ENCODE measurements at places on chromosomes 5 and 9.

GRCh38 chr5:51278539-51278938 is 104.7 kb upstream of the ISL1 start:
- DNase-seq = no peak

DNA sequence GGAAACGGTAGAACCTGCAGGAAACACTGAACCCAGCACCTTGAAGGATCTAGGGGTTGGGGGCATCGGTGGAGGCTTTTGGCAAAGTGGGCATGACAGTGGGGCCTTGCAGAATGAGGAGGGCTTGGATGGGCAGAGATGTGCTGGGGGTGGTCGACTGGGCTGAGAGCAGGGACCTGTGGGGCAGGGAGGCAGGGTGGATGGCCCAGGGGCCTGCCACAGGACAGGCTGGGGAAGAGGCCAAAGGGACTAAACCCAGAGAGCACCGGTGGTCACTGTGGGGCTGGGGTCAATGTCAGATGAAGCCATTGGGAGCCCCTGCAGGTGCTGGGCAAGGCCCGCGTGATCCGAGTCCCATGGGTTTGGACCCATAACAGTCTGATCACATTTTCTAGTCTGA is 175.3 kb downstream of the DAB2IP start:
- no peak for DNase-seq

DNA sequence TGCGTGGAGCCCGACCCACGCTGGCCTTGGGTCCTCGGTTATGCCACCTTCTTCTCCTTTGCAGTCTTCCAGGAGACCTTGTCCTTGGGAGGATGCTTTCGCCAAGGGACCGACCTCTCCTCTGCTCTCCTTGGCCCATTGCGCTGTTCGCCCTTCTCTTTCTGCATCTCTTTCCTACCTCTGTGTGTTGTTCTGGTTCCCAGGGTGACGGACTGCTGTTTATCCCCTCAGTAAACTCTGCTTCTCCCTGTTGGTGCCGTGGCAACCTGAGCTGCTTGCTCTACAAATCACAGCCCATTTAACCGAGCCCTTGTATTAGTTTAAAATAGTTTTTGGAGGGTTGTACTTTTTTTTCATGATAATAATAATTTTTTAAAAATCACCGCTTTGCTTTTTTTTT is 97.9 kb downstream of the DAPK1 start:
- DNase-seq = no peak

- no peak for DNase-seq
These were observed 38.5 kb downstream of the TLE1 start for GRCh38 chr9:81650586-81651515.

DNA sequence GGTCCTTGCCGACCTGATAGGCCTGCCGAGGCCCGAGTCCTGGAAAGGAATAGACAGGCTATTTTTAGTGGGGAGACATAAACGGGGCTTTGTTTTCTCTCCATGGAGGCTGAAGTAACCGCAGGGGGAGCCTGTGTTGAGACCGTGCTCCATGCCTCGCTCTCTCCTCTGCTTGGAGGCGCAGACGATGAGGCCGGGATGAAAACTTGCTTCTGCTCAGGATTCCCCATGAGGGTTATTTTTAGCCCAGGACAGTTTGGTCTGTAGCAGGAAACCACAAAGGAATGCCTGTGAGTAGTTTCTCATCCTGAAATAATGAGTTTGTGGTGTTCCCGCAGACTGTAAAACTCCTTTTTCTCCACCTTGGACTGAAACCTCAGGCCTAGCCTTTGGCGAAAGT is 81.9 kb upstream of the RARS1 start:
- no peak for DNase-seq

DNA sequence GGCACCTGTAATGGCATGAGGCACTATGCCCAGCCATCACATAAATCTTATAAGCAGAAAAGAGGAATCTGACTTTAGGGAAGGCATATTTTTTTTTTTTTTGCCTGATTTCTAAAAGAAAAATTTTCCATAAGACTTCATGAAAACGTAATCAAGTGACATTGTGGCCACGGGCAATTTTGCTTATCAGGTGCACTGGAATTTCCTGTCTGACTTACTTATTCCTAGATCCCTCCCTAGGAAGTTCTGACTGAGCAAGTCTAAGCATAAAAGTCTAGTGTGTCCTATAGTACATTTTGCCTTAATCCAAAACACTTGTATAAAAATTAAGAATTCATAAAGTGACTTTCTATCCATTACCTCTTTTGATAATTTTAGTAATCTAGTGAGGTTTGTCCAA is 12.5 kb downstream of the C5orf46 start:
- no peak for DNase-seq

DNA sequence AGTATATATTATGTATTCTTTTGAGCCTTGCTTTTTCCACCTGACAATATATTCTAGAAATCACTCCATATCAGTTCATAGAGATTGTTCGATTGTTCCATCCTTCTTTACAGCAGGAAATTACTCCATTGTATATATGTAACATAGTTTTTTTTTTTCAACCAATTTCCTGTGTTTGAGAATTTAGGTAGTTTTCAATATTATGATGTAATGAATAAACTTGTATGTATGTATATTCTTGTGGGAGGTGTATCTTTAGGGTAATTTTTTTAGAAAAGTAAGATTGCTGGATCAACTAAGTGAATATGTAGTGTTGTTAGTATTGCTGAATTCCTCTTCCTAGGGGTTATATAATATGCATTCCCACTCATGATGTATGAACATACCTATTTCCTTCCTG is 165.9 kb upstream of the PITX1 start:
- no peak for DNase-seq

DNA sequence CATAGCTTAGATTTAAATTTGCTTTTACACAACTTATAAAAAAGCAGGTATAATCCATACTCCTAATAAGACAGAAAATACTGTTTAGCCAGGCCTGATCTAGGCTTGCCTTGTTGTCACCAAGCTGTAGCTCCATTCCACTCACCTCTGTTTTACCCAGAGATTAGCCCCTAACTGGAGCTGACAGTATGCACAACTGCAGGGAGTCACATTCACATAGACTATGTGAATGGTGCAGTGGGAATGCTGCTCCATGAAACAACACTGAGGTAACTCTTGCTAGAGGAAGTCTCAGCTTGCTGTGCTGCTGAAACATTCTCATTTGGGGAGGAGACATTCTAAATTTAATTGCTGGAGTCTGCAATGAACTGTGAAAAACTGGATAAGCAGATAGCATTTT is 209.1 kb downstream of the TMEM232 start:
- no peak for DNase-seq

DNA sequence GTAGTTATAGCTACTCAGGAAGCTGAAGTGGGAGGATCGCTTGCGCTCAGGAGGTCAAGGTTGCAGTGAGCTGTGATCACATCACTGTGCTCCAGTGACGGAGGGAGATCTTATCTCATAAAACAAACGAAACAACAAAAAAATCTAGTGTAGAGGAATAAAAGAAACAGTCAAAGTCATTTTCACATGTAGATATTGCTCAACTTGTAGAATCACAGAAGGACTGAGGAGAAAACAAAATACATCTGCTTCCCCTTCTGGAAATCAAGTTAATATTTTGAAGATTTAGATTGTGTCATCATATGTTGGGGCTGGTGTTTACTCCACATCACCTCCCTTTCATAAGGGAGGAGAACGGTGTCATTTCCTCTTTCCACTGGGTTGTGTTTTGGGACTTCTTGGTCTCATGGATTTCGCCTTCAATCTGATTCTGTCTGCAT is 8.2 kb upstream of the SLC46A2 start:
- DNase-seq = no peak

- no peak for DNase-seq
These were observed 46.5 kb upstream of the FAT2 start for GRCh38 chr5:151637676-151638075.

DNA sequence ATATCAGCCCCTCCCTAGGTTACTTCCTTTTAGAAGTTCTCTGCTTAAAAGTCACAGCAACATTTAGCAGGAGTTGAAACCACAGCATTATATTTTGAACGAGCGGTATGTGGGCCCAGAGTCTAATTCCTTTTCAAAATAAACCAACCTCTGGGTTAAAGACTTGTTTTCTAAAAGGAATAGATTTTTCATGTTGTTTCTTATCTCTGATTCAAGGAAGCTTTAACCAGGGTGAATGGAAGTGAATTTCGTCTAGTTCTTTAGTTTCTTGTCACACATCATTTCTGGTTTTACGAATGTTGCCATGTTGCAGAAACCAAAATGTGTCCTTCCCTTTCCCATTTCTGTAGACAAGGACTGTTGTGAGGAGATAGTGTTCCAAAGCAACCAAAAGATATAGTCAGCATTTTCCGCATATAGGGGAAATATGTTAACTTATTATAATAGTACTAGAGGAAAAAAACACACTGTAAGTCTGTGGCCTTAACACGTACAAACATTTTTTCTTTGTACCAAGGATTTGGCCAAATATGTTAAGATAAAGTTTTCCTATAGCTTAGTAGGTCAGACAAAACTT is 142.4 kb downstream of the PCSK5 start:
- DNase-seq = no peak

DNA sequence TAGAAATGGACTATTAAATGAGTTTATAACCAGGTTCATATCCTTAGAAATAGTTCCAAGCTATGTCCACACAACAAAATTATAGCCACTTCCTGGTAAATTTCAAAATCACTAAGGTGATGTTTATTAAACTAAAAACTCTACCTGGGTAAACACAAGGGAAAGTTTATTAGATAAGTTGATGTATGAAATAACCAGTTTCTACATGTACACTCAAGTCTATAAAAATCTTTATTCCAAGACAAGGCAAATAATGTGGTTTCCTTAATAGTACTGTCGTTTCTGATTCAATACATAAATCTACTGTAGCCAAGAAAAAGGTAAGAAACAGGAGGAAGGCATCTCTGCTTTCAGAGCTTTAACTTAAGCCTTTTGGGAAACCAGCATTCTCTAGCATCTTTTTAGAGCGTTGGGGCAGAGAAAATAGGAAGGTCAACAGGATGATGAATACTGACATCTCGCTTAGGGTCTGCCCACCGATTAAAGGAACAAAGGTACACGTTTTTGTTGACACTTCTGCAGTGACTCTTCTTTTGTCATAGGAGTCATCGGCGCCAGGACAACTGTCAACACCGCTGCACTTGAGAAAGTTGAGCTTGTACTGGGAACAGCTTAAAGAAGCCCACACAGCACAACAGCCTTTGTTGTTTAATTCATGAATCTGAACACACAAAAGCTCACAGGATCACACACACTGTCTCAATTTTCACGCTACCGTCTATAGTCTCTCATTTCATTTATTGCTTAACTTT is 513.6 kb downstream of the SLCO4C1 start:
- no peak for DNase-seq

DNA sequence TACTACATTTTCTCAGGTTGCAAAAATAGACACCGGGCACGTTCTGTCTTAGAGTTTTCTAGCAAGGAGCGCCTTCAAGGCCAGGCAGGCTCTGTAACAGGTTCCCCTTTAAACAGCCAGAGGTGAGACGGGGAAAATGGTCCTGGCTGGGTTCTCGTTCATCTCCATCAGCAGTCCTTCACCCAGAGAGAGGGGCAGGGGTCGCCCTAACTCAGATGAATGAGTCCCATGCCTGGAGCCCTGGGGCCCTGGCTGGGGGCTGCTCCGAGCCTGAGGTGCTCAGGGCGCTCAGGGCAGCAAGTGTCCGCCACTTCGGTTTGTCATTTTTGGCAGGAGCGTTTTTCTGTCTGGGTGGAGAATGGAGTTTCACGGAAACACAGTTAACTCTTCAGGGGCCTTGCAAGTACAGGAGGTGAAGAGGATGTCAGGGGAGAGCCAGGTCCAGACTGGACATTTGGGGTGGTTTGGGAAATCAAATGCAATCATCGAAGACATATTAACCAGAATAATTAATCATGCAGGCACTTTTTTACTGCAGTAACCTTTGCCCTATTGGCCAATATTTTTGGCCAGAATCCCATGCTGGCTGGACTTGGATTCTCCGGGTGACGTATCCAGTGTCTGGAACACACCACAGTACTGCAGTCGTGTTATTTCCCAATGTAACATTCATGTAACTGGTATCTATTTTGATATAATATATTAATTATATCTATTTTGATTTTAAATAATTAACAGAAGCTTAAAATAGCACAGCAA is 2.9 kb downstream of the NTNG2 start:
- DNase-seq = no peak

GRCh38 chr9:112408819-112409218 is 28.9 kb downstream of the HSDL2 start:
- no peak for DNase-seq

GRCh38 chr5:181086026-181086883 is 44.7 kb downstream of the OR2V1 start:
- no peak for DNase-seq

GRCh38 chr9:80890124-80890523 is 799.2 kb downstream of the TLE1 start:
- DNase-seq = no peak

GRCh38 chr9:77546376-77546950 is 101.7 kb downstream of the GNA14 start:
- DNase-seq = no peak

GRCh38 chr5:38816083-38817030 is 29.5 kb upstream of the OSMR start:
- no peak for DNase-seq

GRCh38 chr5:52802272-52802973 is 14.7 kb downstream of the ITGA1 start:
- no peak for DNase-seq

- DNase-seq = no peak
These were observed 1.1 kb downstream of the MTMR12 start for GRCh38 chr5:32311404-32312196.

DNA sequence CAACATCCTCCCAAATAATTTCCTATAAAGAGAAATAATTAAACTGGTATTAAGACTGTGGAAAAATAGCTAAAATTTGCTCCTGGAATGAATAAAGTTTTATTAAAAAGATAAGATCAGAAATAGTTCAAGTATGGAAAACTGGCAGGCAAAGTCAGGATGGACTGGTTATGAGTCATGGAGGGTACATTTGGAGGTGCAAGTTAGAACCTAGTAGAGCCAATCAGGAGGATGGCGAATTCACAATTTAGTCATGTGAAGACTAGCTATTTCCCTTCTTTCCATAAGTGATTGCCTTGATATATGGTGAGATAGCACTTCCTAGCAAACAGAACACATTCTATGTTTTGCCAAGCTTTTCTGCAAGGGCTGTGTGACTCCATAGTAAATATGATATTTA is 1303.5 kb downstream of the EFNA5 start:
- no peak for DNase-seq

- no peak for DNase-seq
These were observed 26.7 kb downstream of the APBA1 start for GRCh38 chr9:69645488-69645887.

- no peak for DNase-seq
These were observed 92.5 kb downstream of the PCDH1 start for GRCh38 chr5:141785711-141786110.

GRCh38 chr9:106860721-106861639 is 2.0 kb upstream of the ZNF462 start:
- DNase-seq = no peak

DNA sequence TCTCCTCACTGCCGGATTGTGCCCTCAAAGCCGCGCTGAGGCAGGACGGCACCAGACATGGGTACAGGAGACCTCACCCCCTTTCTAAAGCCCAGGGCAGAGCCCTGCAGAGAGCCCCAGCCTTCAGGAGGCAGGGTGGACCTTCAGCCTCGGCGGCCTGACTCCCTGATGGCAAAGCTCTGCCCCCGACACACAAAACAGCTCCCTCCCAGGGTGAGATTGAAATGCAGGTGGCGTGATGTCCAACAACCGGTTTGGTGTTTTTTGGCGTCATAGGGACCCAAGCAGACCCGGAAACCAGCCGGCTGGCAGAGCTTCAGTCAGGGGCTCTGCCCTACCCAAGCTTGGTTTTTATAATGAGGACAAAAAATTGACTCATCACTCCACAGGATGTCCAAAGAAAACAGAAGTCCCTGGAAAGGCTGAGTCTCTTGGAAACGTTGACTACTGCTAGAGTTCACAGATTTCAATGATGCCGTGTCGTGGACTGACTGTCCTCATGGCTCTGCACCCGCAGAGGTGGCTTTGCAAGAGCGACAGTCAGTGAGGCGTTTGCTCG is 275.2 kb upstream of the IRX1 start:
- DNase-seq = no peak
